Stimulated activated CD8-positive, alpha-beta memory T cell treated with anti-CD3 and anti-CD28 coated beads, Interleukin-4, amount 100 ng/mL, for 1 hour (primary cell): ENCODE measurements at places on chromosomes 11 and 22.

DNA sequence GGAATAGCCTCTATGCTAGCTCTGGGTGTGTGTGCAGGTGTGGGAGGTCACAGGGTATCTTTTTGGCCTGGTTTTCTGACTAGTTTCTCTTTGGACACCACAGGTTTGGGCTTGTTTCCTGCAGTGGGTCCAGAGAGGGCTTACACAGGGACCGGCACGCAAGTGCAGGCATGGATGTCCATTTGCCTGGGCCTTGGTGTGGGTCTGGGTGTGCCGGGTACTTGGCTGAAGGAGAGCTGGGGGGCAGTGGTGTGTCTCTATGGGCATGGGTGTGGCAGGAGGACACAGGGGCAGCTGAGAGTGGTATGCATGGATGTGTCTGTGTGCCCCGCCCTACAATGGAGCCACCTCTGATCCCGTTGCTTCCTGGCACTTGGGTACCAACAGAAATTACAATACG, 7.5 kb upstream of the KCNJ11 start:
- DNase-seq, result no peak

DNA sequence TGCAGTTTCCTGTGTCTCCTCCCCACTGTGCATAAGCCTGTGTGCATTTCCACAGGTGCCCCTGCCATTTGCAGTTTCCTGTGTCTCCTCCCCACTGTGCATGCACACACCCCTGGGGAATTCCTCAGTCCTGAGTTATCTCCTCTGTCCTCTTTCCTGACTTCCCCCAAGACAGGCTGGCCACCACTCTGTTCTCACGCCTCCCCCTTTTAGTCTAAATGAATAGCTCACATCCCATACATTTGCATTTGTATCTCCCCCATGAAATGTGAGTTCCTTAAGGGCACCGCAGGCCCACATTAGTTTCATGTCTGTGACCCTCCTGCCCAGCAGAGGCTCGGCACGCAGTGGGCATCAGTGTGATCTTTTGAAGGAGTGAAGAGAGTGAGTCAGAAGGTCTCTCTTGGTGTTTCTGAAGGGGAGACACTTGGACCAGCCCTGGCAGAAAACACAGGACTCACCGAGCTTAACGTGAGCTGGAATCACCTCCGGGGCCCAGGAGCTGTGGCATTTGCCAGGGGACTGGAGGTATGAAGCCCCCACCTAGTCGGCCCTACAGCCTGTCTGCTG, 6.2 kb downstream of the LRRC74B start:
- DNase-seq, result no peak

DNA sequence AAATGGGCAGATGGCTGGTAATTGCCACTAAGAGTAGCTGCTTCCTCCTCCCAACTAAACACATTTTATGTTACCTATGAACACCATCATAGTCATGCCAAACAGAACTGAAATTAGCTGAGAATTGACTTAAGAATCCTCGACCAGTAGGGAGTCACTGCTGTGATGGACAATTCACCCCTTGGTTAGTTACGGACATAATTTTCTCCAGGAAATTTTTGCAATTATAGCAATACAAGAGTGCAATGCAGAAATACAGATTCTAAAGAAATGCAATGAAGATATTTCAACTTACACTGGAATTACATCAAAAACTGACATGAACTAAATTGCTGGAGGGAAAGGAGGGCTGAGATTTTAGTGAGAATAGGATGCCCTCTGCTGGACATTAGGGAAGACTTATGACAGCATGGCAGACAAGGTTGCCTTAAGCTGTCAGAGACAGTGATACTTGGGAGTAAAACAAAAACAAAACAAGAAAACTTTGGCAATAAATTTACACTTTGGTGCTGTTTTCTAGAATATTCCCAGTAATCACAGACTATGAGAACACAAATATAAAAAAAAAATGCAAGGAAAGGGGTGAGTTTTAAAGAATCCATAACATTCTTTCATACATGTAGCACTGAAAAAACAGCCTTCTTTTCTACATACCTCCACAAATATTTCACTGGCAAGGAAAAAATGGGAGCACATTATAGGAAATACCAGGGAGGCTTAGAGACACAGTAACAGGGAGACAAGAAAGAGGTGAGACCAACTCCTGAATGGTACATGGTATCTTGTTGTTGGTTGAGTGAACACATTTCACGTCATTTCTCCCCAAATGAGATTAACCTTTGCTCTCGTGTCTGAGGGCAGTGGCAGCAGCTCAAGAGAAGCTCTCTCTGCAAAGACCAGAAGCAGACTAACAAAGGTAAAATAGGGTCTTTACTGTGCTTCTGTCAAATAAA, 11.2 kb upstream of the PPP2R1B start:
- DNase-seq, result no peak

DNA sequence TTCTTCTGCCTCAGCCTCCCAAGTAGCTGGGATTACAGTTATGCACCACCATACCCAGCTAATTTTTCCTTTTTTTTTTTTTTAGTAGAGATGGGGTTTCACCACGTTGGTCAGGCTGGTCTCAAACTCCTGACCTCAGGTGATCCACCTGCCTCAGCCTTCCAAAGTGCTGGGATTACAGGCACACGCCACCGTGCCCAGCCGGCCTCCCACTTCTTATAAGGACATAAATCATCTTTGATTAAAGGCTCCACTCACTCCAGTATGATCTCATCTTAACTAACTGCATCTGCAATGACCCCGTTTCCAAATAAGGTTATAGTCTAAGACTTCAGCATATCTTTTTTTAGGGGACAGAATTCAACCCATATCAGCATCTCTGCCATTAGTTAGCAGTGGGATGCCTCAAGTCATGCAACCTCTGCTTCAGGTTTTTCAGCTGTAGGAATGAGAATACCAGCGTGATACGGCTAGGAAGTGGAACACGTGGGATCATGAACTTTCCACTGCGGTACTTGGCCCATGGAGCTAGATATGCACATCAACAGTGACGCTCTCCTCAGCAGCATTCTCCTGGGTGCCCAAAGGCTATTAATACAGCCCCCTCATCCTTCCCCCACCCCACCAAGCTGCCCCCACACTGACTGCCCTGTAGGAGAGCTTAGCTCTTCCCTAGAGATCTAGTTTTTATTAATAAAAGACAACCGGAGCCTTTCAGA, 41.4 kb downstream of the MCHR1 start:
- no peak for DNase-seq

DNA sequence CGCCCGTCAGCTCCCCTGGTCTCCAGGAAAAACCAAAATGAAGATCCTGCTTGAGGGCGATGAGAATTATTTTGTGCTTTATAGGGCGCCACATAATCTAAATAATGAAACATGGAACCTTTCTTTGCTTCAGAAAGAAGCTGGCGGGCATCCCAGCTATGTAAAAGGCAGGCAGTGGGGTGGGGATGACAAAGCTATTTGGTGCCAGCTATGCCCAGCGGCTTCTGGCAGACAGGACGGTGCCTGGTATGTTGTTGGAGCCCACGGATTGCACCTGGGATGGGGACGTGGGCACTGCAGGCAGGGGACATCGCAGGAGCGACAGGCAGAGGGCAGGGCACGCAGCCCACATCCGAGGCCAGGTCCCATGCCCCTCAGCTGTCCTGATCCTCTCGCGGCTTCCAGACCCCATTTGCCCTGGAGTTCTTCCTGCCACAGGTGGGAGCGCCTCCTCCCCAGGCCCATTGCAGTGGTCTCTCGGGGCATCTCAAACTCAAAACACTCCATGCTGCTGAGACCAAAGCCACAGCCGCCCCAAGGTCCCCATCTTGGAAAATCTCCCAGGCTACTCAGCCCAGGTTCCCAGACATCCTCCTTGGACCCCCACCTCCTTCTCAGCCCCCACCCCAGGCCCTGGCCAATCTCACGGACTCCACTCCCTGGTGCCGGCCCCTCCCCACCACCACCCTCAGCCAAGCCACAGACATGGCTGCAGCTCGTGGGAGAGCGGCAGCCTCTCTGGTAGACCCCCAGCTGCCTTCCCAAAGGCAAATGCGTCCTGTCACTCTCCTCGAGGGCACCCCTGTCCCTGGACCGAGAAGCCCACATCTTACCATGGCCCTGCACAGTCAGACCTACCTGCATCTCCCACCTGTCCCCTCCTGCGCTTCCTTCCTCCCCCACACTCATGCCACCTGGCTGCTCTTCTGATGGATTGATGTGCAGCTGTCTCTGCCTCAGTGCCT, 45.7 kb downstream of the SHISAL1 start:
- no peak for DNase-seq

GRCh38 chr11:44345781-44346180, 35.8 kb upstream of the ALX4 start:
- no peak for DNase-seq
